Fibroblast of skin of left biceps (primary cell): ENCODE measurements at places on chromosomes 6 and 20.

- DNase-seq, result no peak
Observed at GRCh38 chr6:24844061-24844460, 45.3 kb upstream of the ARMH2 start.

GRCh38 chr6:24139639-24140038, 13.6 kb downstream of the NRSN1 start:
- no peak for DNase-seq

- no peak for DNase-seq
Observed at GRCh38 chr6:16430391-16431089, 192.2 kb downstream of the GMPR start.

GRCh38 chr6:90820436-90820835, 233.6 kb upstream of the MAP3K7 start:
- DNase-seq, result no peak

GRCh38 chr20:24806705-24807676, 142.1 kb upstream of the CST7 start:
- no peak for DNase-seq

- peak; percentile 40 for DNase-seq
Observed at GRCh38 chr6:72954716-72955115, 270.6 kb downstream of the KHDC1L start.

GRCh38 chr20:18138639-18139583, 1.2 kb downstream of the KAT14 start:
- DNase-seq, result no peak

- DNase-seq, result no peak
Observed at GRCh38 chr6:50850223-50851048, 31.8 kb downstream of the TFAP2B start.

- no peak for DNase-seq
Observed at GRCh38 chr6:119333707-119334295, 15.8 kb downstream of the MAN1A1 start.

DNA sequence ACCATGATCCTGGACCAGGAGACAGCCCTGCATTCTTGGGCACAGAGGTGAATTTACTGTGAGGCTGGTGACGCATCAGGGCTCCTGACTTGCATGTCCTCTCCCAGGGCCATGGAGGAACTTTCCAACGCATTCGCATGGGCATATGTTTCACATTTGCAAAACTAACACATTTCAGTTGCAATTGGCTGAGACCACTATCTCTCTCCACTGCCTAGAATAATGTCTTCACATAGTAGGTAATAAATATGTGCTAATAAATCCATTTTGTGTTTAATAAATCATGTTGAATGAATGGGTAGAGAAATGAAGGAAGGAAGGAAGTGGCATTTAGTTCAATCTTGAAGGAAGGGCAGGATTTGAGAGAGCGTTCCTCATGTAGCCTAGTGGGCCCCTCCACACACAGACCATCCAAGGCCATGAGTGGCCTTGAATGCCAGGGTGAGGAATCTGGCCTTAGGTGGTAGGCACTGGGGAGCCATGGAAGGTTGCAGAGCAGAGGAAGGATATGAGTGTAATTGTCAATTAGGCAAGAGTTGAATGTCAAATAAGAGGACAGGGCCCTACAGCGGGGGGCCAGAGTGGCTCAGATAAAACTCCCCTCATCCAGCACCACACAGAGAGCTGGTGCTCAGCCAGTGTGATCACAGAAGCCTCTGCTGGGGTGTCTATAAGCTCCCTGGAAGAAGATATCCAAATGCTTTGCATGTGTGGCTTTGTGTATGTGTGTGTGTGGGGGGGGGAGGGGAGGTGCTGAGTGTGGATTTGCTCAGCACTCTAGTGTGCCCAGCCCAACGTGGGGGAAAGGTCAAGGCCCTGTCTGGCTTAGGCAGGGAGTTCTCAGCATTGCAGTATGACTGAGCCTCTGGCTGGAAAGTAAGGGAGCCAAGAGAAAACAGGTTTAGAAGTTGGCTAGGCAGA, 30.9 kb upstream of the CCN5 start:
- DNase-seq, result no peak

DNA sequence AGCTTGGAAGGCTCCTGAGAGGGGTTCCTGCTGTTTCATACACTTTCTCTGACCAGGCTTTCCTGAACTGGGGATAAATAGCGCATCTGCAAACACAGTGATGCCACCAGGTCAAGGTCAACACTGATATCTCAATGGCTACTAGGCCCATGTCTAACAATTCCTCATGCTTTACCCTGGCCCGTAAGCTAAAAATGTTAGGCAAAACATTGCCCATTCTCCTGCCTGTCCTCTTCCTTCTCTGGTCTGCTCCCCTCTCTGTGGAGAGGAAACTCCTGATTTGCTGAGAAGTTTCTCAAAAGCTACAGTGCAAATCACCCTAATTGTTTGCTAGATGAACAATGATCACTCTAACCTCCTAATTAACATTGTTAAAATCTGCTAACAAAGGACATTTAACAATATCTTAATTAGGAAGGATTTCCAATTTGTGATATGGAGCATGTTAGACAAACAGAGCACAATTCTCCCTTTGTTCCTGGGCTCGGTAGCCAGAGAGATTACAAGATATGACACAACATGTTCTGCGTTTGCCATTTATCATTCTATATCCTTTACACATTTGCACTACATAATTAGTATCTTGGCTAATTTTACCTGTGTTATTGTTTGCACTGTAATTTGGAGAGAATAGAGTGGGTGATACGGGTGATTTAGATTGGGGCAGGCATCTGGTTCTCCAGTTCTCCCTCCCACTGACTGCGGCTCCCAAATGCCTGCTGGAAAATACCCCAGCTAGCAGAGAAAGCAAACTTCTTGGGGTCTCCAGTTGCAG, 266.8 kb downstream of the CD83 start:
- DNase-seq, result no peak

DNA sequence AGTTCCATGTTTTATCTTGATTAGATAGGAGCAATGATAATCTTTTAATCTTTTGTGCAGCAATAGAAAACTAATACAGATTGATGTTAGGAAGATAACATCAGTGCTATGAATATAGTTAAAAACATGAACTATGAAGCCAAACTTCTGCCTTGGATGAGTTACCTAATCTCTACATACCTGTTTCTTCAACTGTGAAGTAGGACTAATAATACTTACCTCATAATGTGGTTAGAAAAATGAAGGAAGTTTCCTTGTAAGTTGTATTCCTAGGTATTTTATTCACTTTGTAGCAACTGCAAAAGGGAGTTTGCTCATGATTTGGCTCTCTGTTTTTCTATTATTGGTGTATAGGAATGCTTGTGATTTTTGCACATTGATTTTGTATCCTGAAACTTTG, 111.9 kb downstream of the FRK start:
- no peak for DNase-seq

DNA sequence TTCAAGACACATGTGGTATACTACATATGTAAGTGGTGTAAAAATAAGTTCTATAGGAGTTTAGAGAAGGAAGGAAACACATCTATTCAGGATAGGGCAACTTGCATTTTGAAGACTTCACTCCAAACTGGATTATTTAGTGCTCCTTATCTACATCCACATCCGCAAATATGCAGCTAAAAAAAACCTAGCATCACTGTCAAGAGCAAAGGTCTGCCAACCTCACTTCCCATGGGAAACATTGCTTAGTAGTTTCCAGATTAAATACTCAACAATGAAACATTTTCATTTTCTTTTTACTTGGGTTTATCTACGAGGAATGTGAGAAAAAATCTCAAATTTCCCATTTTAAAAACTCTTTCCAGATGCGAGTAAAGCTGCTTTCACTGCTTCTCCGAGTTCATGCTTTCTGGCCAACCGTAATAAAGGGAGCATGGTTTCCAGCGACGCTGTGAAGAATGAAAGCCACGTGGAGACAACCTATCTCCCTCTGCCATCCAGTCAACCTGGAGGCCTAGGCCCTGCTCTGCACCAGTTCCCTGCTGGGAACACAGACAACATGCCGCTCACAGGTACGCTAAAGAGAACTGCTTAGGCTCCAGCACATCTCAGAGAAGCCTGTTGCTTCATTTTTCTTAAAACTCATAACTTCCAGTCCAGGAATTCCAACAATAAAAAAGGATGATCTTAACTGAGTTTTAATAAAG, 48.2 kb downstream of the RFX6 start:
- peak; percentile 7 for DNase-seq

DNA sequence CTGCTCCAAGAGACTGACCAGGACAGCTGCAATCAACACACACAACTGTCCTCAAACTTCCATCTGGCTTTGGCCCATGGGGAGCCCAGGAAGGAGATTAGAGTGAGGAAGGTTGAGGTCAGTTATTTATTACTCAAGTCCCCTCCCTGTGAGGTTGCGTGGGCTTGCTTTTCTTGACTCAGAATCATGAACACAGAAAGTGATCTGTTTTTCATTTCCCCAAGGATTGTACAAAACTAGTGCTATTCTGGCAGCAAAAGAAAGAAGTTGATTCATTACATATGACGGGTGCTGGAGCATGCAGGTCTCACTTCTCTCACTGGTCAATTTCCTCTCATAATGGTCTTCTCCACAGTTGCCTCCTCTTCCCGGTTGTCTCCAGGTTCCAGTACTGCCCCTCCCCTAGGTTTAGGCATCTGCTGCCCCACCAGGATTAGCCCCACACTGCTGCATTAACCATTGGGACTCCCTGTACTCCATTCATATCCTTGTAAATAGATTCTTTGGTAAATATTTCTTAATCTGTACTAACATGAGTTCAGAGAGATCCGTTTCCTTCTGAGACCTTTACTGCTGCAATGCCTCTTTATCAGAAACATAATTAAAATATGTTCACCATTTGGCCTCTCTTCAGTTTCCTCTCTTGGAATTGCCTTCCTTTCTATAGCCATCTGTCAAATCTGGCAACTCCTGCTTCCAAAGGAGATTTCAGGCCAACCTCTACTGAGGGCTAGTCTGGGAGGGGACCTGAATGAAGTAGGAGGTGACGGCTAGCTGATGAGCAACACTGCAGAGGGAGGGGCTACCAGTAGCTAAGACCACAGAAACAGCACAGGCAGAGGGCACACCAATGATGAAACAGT, 888.8 kb downstream of the QKI start:
- no peak for DNase-seq
